ENCODE measurements at places on chromosomes 16 and 17. TPM values are rescaled to one million over a fixed set of nuclear protein-coding genes. Genes with fewer than 3 reads are reported as not detected.

ATP5PD gene
- total RNA-seq = 413 TPM

MYL4 gene
- 0.49 TPM for total RNA-seq

RPUSD1 gene
- 61.1 TPM for total RNA-seq

CPNE7 gene
- total RNA-seq = 32.7 TPM

SPEM3 gene
- not detected for total RNA-seq

VASN gene
- total RNA-seq = 33.5 TPM

KRTAP9-8 gene
- total RNA-seq = not detected

ADGRG1 gene
- total RNA-seq = 13.1 TPM

COPZ2 gene
- total RNA-seq = 5.4 TPM

CCT6B gene
- total RNA-seq = 1.5 TPM

DNA sequence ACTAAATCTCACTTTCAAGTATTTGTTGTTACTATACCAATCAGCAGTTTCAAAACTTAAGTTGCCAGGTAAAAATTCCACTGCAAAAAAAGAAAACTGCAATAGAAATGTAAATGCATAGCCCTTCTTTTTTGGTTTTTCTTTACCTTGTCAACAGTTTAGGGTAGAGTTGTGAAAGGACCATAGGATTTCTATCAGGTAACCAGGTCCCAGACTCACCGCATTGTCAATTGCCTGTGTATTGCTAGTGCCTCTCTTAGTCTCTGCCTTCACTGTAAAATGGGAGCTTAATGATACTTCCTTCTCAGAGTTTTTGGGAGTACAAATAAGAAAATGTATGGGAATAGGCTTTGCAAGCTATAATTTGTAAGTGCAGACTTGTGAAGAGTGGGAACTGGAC is 145.0 kb downstream of the FTO start:
- no peaks in the 10 kb centered on the region for H3K27me3 ChIP-seq
- H3K27ac ChIP-seq = no peak overlapping the region
- no peak for DNase-seq
- H3K36me3 ChIP-seq = no peaks in the 10 kb centered on the region
- no peak overlapping the region for H3K4me3 ChIP-seq

GRCh38 chr17:66632731-66633130 is 202.2 kb upstream of the CACNG5 start:
- DNase-seq = no peak
- no peaks in the 10 kb centered on the region for H3K36me3 ChIP-seq
- H3K4me1 ChIP-seq = no peaks in the 10 kb centered on the region
- no peaks in the 10 kb centered on the region for H3K27me3 ChIP-seq
- no peak overlapping the region for H3K27ac ChIP-seq
- no peak overlapping the region for H3K4me3 ChIP-seq

DNA sequence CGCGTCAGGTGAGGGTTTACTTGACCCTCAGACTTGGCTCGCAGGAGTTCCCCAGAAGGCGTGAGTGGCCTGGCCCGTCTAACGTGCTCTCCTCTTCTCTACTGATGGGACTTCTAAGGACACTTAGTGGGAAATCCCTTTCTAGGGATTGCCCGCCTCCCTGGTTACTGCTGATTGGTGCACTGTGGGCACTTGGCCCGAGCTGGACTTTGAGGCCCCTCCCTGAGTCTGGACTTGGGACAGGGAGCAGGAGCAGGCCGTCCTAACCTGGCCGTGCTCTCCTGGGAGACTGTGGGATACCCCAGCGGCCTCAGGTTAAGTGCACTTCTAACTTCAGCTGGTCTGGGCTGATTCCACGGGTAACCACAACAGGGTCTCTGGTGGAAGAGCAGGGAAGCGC is 14.7 kb downstream of the IFT140 start:
- no peaks in the 10 kb centered on the region for H3K4me1 ChIP-seq
- H3K27ac ChIP-seq = no peak overlapping the region
- H3K36me3 ChIP-seq = no peaks in the 10 kb centered on the region
- no peak for DNase-seq

DNA sequence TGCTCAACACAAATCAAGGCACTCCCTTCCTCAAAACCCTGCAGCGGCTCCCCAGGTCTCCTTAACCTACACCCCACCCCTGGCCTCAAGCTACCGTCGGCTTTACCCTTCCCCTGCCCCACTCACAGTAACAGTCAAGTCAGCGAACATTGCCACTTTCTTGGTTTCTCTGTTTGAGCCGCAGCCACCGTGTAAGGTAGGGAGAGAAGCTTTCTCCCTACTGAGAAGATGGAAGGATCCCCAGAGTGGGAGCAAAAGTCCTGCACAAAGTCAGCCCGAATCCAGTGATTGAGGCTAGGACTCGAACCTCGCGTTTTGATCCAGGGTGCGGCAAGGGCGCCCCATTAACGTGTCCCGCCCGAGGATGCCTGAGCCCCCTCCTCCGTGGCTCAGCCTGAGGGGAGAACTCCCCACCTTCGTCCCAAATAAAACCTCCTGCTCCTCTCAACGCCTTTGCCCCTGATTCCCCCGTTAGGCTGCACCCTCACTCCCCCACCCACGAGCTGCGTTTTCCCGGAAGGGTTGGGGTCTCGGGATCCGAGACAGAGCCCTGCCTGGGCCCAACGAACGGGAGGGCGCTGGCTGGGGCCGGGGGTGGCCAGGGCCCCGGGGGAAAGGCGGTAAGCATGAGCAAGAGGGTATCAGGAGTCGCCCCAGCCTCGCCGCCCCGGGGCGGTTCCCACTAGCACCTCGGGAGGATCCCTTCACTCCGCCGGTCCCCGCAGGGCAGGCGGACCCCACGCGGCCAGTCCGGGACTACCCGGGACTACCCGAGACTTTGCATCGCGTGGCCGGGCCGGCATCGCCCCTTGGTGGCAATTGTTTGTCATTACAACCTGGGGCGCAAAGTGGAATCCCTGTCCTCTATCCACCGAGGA is 9.9 kb upstream of the NAGS start:
- H3K27ac ChIP-seq = no peak overlapping the region
- no peak for DNase-seq

- H3K27ac ChIP-seq = peak overlapping the region; percentile 49
- H3K27me3 ChIP-seq = no peaks in the 10 kb centered on the region
- H3K4me3 ChIP-seq = no peak overlapping the region
- H3K4me1 ChIP-seq = peaks cover 16% of the 10 kb centered on the region
These were observed 10.1 kb upstream of the SLC16A5 start for GRCh38 chr17:75077496-75078283.

- DNase-seq = no peak
- H3K4me3 ChIP-seq = no peak overlapping the region
- no peak overlapping the region for H3K27ac ChIP-seq
- H3K27me3 ChIP-seq = no peaks in the 10 kb centered on the region
These were observed 17.2 kb downstream of the USP31 start for GRCh38 chr16:23131931-23132621.

DNA sequence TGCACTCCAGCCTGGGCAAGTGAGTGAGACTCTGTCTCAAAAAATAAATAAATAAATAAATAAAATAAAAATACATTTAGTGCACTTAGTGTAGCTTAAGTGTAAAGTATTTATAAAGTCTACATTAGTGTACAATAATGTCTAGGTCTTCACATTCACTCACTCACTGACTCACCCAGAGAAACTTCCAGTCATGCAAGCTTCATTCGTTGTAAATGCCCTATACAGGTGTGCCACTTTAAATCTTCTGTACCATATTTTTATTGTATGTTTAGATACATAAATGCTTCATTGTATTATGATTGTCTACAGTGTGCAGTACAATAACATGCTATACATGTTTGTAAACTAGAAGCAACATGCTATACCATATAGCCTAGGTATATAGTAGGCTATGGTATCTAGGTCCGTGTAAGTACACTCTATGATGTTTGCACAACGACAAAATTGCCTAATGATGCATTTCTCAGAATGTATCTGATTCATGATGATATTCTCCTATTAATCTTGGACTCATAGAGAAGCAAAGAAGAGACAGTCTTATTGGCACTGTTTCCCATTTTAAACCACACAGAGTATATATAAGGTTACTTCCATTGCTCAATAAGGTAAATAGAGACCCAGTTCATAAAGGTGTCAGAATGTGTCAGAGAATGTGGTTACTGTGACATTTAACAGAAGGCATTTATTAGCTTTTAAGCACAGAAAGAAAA is 1314.9 kb downstream of the CDH11 start:
- no peak overlapping the region for H3K27ac ChIP-seq
- no peaks in the 10 kb centered on the region for H3K4me1 ChIP-seq
- DNase-seq = no peak
- no peaks in the 10 kb centered on the region for H3K27me3 ChIP-seq

DNA sequence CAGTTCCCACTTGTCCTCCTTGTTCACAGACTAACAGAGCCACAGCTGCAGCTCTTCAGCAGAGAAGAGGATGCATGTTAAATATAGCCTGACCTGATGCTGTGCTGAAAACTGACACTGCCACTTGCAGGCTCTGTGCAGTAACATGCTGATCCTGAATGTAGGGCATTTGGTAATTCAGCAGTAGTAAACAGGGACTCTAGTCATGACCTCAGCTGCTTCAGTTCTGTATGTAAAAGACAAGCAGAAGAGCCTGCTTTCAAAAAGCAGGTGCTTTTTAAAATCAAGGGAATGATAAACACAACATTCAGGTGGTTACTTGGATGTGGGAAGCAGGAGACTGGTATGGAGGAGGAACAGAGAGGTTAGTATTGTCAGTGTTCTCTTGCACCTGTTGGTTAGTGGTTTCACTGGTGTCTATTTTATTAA is 33.8 kb downstream of the ESRP2 start:
- H3K4me3 ChIP-seq = no peak overlapping the region
- no peaks in the 10 kb centered on the region for H3K27me3 ChIP-seq
- no peaks in the 10 kb centered on the region for H3K36me3 ChIP-seq
- H3K4me1 ChIP-seq = peaks cover 11% of the 10 kb centered on the region
- H3K27ac ChIP-seq = no peak overlapping the region

- H3K4me1 ChIP-seq = no peaks in the 10 kb centered on the region
- H3K27me3 ChIP-seq = no peaks in the 10 kb centered on the region
- no peak overlapping the region for H3K27ac ChIP-seq
- peaks cover 33% of the 10 kb centered on the region for H3K36me3 ChIP-seq
- DNase-seq = no peak
These were observed 18.4 kb downstream of the BLMH start for GRCh38 chr17:30273373-30273772.

- peaks cover 10% of the 10 kb centered on the region for H3K4me1 ChIP-seq
- no peaks in the 10 kb centered on the region for H3K27me3 ChIP-seq
- H3K36me3 ChIP-seq = no peaks in the 10 kb centered on the region
- DNase-seq = no peak
These were observed 13.4 kb downstream of the CMC2 start for GRCh38 chr16:80993307-80993706.

GRCh38 chr16:87060034-87060986 is 256.9 kb downstream of the C16orf95 start:
- H3K27ac ChIP-seq = no peak overlapping the region
- no peaks in the 10 kb centered on the region for H3K27me3 ChIP-seq
- H3K36me3 ChIP-seq = no peaks in the 10 kb centered on the region
- H3K4me3 ChIP-seq = no peak overlapping the region
- H3K4me1 ChIP-seq = no peaks in the 10 kb centered on the region

GRCh38 chr16:82631701-82632685 is 5.2 kb downstream of the CDH13 start:
- no peak overlapping the region for H3K4me3 ChIP-seq
- H3K36me3 ChIP-seq = no peaks in the 10 kb centered on the region
- H3K27ac ChIP-seq = no peak overlapping the region
- DNase-seq = no peak
- no peaks in the 10 kb centered on the region for H3K4me1 ChIP-seq

GRCh38 chr16:19437280-19437679 is 19.6 kb downstream of the TMC5 start:
- H3K27ac ChIP-seq = no peak overlapping the region
- no peaks in the 10 kb centered on the region for H3K27me3 ChIP-seq
- no peaks in the 10 kb centered on the region for H3K36me3 ChIP-seq
- no peak for DNase-seq

GRCh38 chr17:32357615-32358014 is 7.7 kb downstream of the ZNF207 start:
- no peak overlapping the region for H3K27ac ChIP-seq
- H3K4me1 ChIP-seq = peaks cover 19% of the 10 kb centered on the region
- H3K4me3 ChIP-seq = no peak overlapping the region
- H3K27me3 ChIP-seq = no peaks in the 10 kb centered on the region
- peaks cover 50% of the 10 kb centered on the region for H3K36me3 ChIP-seq

DNA sequence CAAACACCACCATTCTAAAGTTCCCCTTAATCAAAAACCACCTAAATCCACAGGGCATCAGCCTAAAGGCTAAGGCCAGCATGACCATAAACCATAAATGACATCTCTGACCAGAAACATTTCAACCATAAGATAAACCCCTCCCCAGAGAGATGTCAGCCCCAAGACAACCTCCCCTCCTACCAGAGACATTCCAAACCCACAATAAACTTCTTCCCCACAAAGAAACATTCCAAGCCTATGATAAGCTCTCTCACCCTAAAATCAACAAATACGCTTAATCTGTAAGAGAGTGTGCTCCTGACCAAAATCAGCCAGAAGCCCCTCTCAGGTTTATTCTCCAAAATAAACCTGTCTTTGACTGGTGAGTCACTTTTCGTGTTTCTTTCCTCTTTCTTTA is 54.8 kb downstream of the SLFN5 start:
- DNase-seq = no peak
- no peaks in the 10 kb centered on the region for H3K36me3 ChIP-seq
- no peaks in the 10 kb centered on the region for H3K27me3 ChIP-seq
- no peaks in the 10 kb centered on the region for H3K4me1 ChIP-seq
- H3K27ac ChIP-seq = no peak overlapping the region
- no peak overlapping the region for H3K4me3 ChIP-seq

DNA sequence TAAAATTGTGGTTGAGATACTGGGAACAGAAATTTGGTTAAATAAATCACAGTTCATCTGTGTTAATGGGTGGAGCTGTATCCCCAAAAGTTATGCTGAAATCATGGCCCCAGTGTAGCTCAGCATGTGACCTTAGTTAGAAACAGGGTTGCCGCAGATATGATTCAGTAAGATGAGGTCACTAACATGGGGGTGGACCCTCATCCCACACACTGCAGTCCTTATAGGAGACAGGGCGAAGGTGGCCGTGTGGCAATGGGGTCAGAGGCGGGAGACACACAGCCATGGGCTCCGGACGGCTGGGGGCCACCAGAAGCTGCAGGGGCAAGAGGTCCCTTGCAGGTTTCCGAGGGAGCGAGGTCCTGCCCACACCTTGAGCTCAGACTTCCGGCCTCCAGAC is 10.7 kb downstream of the GALNS start:
- no peaks in the 10 kb centered on the region for H3K27me3 ChIP-seq
- no peak for DNase-seq
- no peak overlapping the region for H3K4me3 ChIP-seq
- no peak overlapping the region for H3K27ac ChIP-seq
- no peaks in the 10 kb centered on the region for H3K36me3 ChIP-seq

DNA sequence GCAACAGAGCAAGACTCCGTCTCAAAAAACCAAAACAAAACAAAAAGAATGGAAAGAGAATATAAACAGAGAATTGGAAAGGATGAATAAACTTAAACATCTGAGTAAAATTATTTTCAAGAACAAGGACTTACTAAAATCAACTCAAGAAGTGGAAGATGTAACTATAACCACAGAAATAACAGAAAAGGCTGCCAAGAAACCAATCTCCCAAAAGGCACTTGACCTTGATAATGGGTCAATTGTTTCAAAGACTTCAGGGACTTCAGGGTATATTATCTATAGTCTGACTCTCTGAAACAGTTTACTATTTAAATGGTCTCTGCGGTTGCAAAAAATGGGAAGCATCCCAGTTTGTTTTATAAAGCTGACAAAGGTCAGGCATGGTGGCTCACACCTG is 35.1 kb downstream of the VPS53 start:
- no peak overlapping the region for H3K27ac ChIP-seq
- no peak for DNase-seq
- no peak overlapping the region for H3K4me3 ChIP-seq

All from Panc1 (cell line).